Activated T-helper 9 cell treated with anti-CD3 and anti-CD28 coated beads, Interleukin-2, amount 50 U/mL, for 16 hours (primary cell): ENCODE measurements at places on chromosomes 1 and 21.

GRCh38 chr21:36021251-36021837 is 39.0 kb downstream of the SETD4 start:
- no peak for DNase-seq

GRCh38 chr1:175857756-175858155 is 114.4 kb upstream of the TNR start:
- DNase-seq, result no peak

GRCh38 chr1:68600049-68600661 is 103.3 kb upstream of the DEPDC1 start:
- no peak for DNase-seq

DNA sequence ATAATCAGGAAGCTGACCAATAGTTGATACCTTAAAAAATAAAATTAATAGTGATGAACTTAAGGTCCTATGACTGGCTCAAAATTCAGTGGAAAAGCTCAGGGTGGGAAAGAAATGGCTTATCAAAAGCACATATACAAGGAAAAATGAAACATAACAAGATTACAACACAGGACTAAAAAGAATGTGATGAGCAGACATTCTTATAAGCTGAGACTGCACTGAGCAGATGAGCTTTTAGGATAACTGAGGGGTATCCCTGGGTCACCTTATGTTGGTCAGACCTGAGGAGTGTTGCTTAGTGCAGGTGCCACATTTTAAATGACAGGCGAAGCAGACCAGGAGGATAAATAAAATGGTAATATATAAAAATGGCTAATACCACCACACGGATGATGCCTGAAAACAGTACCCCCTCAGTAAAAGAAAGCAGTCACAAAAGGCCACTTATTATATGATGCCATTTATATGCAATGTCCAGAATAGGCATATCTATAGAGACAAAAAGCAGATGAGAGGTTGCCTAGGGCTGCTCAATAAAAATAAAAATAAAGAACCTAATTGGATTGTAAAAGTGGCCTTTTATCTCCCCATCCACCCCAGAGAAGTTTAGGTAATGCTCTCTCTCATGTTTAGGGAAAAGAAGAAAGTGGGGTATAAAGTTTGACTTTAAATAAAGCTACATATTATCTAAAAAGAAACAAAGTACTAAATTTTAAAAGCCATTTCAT is 163.9 kb downstream of the SLC45A1 start:
- no peak for DNase-seq

GRCh38 chr1:37238364-37239224 is 204.3 kb upstream of the GRIK3 start:
- no peak for DNase-seq

DNA sequence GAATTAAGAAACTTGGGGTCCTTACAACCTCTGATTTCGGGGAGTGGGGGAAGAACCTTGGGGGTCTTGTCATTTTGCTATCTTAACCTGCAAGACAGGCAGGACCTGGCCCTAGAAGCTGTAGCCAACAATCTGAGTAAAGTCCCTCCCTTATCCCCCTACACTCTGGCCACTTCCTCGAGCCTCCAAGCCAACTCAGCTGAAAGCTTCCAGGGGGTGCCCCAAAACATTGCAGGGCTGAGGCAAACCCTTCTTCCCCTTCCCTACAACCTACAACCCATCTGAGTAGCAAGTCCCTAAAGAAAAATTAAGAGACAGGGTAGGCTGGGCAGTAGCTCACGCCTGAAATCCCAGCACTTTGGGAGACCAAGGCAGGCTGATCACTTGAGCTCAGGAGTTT is 5.0 kb downstream of the CERS2 start:
- no peak for DNase-seq
